ENCODE measurements at places on chromosomes 13 and 19. TPM values are rescaled to one million over a fixed set of nuclear protein-coding genes. Genes with fewer than 3 reads are reported as not detected.

DNA sequence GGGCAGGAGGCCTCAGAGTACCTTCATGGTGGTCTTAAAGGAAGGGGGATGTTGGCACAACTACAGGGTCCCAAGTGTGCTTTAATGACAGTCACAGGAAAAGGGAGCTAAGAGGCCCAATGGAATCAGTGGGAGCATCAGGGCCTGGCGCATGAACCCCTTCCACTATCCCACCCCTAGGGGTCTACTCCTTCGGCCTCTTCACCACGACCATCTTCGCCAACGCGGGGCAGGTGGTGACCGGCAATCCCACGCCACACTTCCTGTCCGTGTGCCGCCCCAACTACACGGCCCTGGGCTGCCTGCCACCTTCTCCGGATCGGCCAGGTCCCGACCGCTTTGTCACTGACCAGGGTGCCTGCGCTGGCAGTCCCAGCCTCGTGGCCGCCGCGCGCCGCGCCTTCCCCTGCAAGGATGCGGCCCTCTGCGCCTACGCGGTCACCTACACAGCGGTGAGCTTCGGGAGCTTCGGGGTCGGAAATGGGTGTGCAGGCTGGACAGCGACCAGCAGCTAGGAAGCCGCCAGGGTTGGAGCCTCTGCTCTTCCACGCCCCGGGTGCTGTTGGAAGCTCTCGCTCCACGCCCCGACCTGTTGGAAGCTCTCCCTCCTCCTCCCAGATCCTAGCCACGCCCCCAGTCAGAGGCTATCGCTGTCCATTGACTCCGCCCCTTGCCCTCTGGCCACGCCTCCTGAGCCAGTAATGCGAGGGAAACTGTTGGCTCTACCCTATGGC is 6.0 kb downstream of the PLPPR2 start:
- DNase-seq = no peak

- no peak for DNase-seq
Observed at GRCh38 chr13:66076417-66076816, 1153.7 kb downstream of the PCDH9 start.

DNA sequence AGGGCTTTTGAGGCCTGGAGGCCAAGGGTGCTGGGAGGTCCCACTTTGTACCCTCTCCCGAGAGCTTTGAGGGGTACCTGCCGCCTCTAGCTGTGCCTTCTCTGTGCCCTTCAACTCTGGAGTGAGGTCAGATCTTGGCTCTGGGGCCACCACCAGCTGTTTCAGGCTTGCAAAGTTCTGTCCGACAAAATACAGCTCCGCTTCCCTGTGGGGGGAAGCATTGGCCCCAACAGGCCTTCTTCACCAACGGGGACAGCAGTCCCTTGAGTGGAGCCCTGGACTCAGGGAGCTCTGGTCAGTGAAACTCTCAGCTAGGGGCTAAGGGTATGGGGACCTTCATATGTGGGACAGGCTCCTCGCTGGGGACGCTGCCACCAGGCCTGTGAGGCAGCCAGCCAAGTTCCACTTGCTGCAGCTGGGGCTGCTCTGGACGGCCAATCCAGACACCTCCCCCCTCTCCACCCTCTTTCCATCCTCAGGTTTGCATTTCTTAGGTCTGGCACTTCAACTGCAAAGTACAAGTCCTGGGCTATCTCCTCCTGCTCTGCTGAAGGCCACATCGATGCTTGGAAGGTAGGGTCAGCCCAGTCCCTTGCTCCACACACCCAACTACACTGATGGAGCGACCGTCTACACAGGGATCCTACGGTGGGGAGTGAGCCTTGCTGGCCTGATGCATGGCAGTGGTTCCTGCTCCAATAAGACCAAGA is 46.8 kb downstream of the C13orf46 start:
- DNase-seq = no peak

CSNK1A1L gene
- total RNA-seq = not detected

NLRP4 gene
- total RNA-seq = not detected

NR2F6 gene
- total RNA-seq = 51.0 TPM
